ENCODE measurements at places on chromosomes 7 and 10. TPM values are rescaled to one million over a fixed set of nuclear protein-coding genes. Genes with fewer than 3 reads are reported as not detected.

DNA sequence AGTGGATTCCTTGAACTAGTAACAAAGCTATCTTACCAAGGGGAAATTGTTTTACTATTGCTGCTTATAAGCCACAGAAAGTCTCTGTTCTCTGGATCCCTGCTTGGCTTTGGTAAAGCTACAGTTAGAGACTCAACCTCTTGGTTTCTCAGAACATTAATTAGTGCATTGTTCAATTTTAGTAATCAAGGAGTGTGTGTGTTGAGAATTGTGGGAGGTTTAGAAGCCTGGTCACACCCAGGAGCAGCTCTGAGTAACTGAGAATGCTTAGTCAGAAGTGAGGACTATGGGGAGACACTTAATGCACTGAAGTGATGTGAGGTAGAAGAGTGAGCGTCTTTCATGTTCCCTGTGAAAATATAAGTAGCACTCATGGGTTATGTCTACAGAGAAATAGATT is 8.2 kb upstream of the ACTA2 start:
- no peak overlapping the region for H3K27ac ChIP-seq
- no peaks in the 10 kb centered on the region for H3K27me3 ChIP-seq
- H3K4me1 ChIP-seq = no peaks in the 10 kb centered on the region
- DNase-seq = no peak

DNA sequence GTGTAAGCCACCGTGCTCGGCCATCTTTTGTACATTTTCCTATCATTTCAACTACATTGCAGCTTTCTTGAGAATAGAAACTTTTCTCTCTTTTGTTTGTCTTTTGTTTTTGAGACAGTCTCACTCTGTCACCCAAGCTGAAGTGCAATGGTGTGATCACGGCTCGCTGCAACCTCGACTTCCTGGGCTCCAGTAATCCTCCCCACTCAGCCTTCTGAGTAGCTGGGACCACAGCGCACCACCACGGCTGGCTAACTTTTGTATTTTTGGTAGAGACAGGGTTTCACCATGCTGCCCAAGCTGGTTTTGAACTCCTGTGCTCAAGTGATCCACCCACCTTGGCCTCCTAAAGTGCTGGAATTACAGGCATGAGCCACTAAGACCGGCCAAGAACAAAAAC is 31.3 kb upstream of the DAGLB start:
- H3K27ac ChIP-seq = no peak overlapping the region
- no peak for DNase-seq
- H3K27me3 ChIP-seq = no peaks in the 10 kb centered on the region
- peaks cover 2% of the 10 kb centered on the region for H3K36me3 ChIP-seq
- peaks cover 38% of the 10 kb centered on the region for H3K4me1 ChIP-seq

DNA sequence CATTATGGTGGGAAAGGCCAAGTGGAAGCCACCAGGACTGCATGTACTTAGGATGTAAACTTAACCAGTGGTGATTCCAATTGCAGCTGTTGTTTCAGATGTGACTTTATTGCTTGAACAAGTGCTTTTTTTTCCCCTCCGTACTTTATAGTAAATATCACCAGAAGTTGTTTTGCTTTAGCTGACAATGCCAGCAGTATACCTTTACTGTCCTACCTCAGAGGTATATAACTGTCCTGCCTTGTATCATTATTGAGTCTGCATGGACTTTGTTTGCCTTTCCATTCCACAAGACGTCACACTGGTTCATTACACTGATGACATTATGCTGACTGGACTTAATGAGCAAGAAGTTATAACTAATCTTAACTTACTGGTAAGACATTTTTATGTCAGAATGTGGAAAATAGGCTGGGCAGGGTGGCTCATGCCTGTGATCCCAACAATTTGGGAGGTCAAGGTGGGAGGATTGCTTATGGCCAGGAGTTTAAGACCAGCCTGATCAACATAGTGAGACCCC is 77.1 kb upstream of the RAB18 start:
- no peak for DNase-seq
- H3K36me3 ChIP-seq = no peaks in the 10 kb centered on the region
- H3K27me3 ChIP-seq = no peaks in the 10 kb centered on the region
- H3K4me1 ChIP-seq = no peaks in the 10 kb centered on the region
- no peak overlapping the region for H3K27ac ChIP-seq
- no peak overlapping the region for H3K4me3 ChIP-seq

DNA sequence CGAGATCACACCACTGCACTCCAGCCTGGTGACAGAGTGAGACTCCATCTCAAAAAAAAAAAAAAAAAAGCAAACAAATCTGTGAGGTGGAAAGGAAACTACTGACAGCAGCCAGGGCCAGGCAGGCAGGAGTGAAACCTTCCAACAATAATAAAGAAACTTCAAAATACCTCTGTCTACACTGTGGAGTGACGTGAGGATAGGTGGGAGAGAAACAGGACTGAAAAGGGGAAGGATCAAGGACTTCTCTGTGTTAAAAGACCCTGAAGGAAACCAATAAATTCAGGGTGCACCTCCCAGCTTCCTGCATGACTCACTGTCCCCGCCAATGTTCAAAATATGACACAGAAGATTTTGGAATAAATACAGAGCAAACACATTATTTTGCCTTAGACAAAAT is 82.9 kb downstream of the KIAA1549 start:
- no peak overlapping the region for H3K27ac ChIP-seq
- H3K4me1 ChIP-seq = peaks cover 6% of the 10 kb centered on the region
- no peaks in the 10 kb centered on the region for H3K36me3 ChIP-seq

DNA sequence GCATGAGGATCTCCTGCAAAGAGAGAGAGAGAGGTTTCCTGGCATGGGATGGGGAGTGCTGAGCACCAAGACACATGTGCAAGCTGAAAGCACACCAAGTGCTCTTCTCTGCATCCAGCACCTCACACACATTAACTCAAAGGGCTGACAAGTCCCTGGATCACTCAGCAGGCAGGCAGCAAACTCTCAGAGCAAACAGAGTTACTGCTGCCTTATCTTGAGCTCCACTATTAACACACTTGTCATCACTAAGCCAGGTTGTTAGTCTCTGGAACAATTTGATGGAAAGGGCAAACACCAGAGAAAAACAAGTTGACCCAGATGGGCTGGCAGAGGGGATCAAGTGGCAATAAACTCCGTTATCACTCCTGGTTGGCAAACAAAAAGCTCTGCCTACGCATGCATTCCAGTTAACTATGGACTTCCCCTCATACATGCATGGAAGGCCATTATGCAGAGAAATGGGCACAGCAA is 349.9 kb downstream of the KCNMA1 start:
- H3K4me3 ChIP-seq = no peak overlapping the region
- peak overlapping the region; percentile 44 for H3K27ac ChIP-seq
- no peaks in the 10 kb centered on the region for H3K27me3 ChIP-seq

- H3K36me3 ChIP-seq = no peaks in the 10 kb centered on the region
- no peak overlapping the region for H3K27ac ChIP-seq
- peaks cover 4% of the 10 kb centered on the region for H3K4me1 ChIP-seq
- H3K4me3 ChIP-seq = no peak overlapping the region
- peaks cover 10% of the 10 kb centered on the region for H3K27me3 ChIP-seq
These were observed 5.0 kb downstream of the LBX1 start for GRCh38 chr10:101224060-101224909.

DNA sequence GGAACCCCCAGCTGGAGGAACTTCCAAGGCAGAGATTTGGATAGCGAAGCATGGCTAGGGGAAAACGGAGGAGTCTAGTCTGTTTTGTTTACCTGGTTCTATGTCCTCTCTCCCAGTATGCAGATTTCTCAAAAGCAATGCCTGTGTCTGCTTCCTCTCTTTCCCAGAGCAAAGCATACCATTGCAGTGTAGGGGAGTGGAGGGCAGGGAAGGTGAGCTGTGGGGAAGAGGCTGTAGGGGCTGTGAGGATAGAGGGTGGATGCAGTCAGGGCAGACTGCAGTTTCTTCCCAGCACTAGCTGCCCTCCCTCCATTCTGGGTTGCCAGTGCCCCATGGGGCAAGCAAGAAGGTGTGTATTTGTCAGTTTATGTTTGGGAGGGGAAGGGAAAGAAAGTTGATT is 16.9 kb upstream of the TSPAN14 start:
- no peak for DNase-seq
- H3K4me3 ChIP-seq = no peak overlapping the region
- no peaks in the 10 kb centered on the region for H3K27me3 ChIP-seq
- H3K4me1 ChIP-seq = no peaks in the 10 kb centered on the region

- H3K27ac ChIP-seq = no peak overlapping the region
- H3K36me3 ChIP-seq = no peaks in the 10 kb centered on the region
- H3K27me3 ChIP-seq = no peaks in the 10 kb centered on the region
- no peak for DNase-seq
- no peaks in the 10 kb centered on the region for H3K4me1 ChIP-seq
These were observed 299.8 kb downstream of the CCDC3 start for GRCh38 chr10:12701696-12702095.

- no peak overlapping the region for H3K27ac ChIP-seq
- H3K4me3 ChIP-seq = no peak overlapping the region
- no peak for DNase-seq
- no peaks in the 10 kb centered on the region for H3K36me3 ChIP-seq
- no peaks in the 10 kb centered on the region for H3K27me3 ChIP-seq
- peaks cover 10% of the 10 kb centered on the region for H3K4me1 ChIP-seq
These were observed 103.9 kb downstream of the STRA8 start for GRCh38 chr7:135337506-135337905.

DNA sequence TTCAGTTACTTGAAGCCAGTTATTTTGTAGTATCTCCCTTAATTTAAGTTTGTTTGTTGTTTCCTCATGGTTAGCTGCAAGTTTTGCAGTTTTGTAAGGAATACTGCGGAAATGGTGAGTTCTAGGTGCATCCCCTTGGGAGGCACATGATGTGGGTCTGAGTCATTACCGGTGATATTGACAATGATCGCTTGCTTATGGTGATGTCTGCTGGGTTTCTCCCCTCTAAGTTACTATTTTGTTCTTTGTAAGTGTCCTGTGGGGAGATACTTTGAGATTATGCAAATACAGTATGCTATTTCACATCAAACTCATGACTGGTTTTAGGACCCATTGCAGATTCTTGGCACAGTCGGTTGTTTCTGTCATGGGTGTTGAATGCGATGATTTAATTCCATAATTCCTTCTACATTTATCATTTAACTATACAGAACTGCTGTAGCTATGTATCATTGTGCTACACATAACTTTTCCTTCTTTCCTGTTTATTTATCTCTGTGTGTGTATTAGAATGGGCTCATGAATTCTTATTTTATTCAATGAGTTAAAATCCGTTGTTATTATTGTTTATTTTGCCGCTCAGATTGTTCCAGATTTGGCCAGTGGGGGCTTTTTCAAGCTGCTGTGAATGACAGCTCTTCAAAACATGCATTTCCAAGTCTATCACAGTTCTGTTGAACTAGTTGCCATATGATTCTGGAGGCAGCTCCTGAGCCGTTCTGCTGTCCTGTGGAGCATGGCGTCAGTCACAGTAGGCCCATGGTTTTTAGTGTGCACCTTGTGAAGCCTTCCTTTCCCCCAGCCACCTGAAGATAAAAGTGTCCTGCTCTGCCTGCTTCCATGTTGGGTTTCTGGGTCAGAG is 18.4 kb downstream of the TSPAN14 start:
- peaks cover 21% of the 10 kb centered on the region for H3K4me1 ChIP-seq
- H3K36me3 ChIP-seq = peaks cover 5% of the 10 kb centered on the region
- H3K4me3 ChIP-seq = no peak overlapping the region

GRCh38 chr10:1152386-1153250 is 96.4 kb downstream of the WDR37 start:
- no peaks in the 10 kb centered on the region for H3K36me3 ChIP-seq
- H3K4me1 ChIP-seq = no peaks in the 10 kb centered on the region
- no peaks in the 10 kb centered on the region for H3K27me3 ChIP-seq
- H3K4me3 ChIP-seq = no peak overlapping the region

The RAMP3 gene
- not detected for total RNA-seq

The NEUROD6 gene
- total RNA-seq = not detected

Measured in Caco-2 (cell line).